ENCODE measurements at places on chromosomes 1 and 21.
A peak's percentile ranks its signal among the peaks of the same experiment; 100 is the strongest.

- peak; percentile 95 for DNase-seq
Measured at GRCh38 chr1:161307230-161307768, 2.5 kb downstream of the MPZ start.

DNA sequence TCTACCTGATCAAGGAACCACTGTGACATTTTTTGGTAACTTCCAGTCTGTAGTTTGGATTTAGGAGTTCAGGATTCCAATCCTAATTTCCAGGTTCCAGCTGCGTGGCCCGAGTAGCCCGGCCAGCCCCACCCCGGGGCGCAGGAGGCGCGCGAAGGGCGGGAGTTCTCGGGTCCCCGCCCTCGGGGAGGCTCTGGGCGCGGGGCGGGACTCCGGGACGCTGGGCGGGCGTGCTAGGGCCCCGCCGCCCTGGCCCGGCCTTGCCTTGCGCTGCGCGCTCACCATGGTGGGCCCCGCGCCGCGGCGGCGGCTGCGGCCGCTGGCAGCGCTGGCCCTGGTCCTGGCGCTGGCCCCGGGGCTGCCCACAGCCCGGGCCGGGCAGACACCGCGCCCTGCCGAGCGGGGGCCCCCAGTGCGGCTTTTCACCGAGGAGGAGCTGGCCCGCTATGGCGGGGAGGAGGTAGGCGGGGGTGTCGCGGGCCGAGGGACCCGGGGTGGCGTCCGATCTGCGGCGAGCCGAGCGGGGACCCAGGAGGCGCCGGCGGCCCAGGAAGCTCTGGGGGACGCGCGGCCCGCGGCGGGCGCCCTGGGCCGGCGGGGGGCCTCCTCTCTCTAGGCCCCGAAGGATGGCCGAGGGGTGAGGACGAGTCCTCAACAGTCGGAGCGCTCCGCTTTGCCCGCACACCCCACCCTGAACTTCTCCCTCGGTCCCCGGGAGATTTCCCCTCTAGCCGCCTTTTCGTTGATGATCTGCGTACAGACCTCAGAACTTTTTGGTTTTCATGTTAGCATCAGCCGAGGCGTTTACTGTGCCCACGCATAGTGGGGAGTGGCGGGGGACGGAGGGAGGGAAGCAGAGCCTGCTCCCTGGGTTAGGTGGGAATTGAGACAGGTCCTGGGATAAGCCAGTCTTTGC lies at the start of gene NENF:
NENF (plus strand) TSS at position 260 of the 916 bp plus-strand sequence; CDS start at position 284, 24 bp downstream.
- peak; percentile 76 for DNase-seq

DNA sequence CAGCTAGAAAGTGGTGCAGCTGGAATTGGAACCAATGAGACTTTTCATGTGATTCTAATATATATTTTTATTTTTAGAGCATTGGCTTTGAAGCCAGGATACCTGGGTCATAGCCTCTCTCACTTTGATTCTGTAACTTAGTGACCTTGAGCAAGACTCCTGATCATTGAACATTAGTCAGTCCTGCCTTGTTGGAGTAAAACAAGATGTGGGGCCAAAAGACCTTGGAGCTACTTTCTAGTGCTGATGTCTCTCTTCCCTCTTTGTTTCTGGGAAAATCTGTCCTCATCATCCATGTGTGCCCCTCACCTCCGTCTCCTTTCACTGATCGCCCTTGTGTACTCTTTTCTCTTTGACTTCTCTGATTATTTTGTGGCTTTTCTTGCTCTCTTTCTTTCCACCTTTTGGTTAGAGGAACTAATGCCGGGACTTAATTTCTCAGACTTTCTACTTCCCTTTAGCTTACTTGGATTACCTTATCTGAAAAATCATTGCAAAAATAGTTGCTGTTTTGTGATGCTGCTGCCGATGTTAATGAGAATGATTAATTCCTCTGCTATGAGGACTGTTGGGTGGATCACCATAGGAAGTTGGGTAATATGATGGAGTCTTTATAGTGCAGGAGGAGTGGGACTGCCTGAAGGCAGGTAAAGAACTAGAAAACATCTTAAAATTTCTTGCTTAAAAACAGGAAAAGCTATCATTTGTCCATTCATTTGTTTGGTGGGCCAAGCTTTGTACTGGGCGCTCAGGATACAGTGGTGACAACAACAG lies 72.0 kb downstream of the NOS1AP start:
- peak; percentile 39 for DNase-seq

GRCh38 chr1:117600966-117601365 lies 4.9 kb upstream of the TENT5C start:
- DNase-seq, result no peak

DNA sequence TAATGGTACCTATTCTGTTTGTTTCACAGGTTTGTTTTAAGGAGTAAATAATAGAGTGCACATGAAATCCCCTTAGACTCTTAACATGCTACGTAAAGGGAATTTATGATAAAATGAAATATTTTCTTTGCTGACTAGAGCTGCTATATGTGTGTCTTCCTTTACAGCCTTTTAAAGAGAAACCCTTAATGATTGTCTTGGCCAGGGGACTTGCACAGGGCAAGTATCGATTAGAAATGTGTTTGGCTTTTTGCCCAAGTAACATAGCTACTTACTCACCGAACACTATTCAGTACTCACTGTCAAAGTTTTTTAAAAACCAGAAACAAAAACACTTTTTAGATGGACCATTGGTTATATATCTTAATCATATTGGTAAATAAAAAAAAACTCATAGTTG lies 71.3 kb upstream of the KIAA1614 start:
- DNase-seq, result no peak

GRCh38 chr1:185337246-185337645 lies 20.2 kb upstream of the IVNS1ABP start:
- DNase-seq, result no peak

GRCh38 chr1:183051546-183051945 lies 28.3 kb downstream of the LAMC1 start:
- DNase-seq, result no peak

- DNase-seq, result no peak
Measured at GRCh38 chr21:44052830-44053226, 40.7 kb downstream of the TRAPPC10 start.

DNA sequence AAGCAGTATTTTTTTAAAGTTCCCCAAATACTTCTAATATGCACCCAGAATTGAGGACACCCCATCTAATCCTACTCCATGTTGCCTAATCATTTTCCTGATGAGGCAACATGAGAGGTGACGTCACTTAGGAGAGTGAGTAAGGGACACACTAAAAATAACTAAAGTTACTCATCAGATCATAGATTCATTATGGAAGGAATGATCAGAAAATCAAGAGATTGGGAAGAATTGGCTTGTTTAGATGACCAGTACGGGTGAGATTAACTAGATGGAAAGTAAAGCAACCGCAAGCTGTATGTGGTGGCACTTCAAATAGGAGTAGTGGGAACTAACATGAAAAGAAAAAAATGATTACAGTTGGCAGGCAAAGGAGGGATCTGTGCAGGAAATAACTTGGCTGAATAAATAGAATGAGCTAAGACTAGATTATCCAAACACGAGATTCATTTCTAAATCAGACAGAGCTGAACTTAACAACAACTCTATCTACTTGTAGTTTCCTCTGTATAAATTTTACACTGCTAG lies 61.4 kb upstream of the CXADR start:
- DNase-seq, result peak; percentile 38

GRCh38 chr21:38825921-38826320 lies 20.2 kb downstream of the ETS2 start:
- DNase-seq, result no peak

- no peak for DNase-seq
Measured at GRCh38 chr1:192852001-192852947, 43.4 kb downstream of the RGS2 start.

- DNase-seq, result peak; percentile 90
Measured at GRCh38 chr1:110645821-110646735, 28.7 kb downstream of the KCNA3 start.

DNA sequence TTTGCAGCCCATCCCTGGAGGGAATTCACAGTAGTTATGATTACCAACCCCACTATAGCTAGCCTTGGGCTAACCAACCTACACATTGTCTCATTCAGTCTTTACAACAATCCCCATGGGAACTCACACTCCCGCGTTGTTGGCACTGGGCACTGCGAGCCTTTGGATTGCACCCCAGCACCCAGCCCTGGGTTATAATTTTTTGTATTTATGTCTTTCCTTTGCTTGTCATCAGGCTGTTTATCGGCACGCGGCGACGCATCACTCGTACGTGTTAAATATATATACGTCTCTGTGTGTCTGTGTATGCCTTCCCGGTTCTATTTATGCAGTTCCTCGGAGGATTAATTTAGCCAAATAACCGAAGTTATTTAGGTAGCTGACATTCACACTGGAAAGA lies 47.2 kb upstream of the IGSF21 start:
- no peak for DNase-seq

GRCh38 chr1:155169541-155169940 lies 3.6 kb downstream of the KRTCAP2 start:
- DNase-seq, result no peak

DNA sequence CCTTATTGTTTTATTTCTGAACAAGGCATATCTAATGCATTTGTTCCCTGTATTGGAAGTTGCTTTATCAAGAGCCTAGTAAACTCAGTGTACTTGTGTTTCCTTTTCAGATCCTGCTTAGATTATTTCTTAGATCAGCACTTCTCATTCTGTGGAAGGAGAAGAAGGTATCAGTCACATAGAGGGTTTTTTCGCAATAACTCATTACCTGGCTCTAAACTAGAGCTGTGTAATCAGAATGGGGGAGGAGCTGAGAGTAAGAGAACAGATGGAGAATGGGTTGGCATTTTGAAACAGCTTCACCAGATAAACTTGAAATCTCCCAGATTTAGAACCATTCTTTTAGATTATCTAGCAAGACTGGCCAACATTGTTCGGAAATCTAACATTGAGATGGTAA lies 11.0 kb downstream of the AHCYL1 start:
- no peak for DNase-seq

DNA sequence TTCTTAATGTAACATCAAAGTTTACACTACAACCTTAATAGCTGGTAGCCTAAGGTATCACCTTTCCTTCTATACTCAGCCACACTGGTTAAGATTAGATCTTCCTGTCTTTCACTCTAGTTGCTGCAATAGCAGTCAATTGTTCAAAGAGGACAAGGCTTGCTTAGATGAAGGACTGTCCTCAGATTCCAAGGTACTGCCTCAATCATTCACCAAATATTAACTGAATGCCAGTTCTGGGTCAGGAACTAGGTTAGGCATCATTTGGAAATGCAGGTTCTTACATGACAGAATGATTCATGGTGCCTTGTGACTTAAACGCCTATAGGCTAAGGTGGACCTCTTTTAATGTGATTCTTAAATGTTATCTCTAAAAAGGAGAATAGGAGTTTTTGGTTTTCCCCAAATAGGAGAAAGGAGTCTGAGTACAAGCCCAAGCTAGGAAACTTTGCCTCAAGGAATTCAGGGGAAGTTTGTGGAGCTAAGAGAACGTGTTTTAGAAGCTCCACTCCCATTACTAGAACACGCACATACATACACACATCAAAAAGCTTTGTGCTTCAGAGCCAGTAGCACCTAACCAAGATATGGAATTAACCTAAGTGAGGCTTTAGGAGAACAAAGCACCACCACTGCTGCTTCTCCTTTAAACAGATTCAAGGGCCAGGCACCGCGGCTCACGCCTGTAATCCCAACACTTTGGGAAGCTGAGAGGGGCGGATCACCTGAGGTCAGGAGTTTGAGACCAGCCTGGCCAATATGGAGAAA lies 8.5 kb upstream of the WDR47 start:
- DNase-seq, result no peak

GRCh38 chr1:66852870-66853269 lies 51.8 kb upstream of the INSL5 start:
- no peak for DNase-seq

GRCh38 chr1:224506141-224506814 lies 71.7 kb upstream of the WDR26 start:
- no peak for DNase-seq

- peak; percentile 33 for DNase-seq
Measured at GRCh38 chr1:11838349-11839272, 9.0 kb downstream of the NPPA start.

DNA sequence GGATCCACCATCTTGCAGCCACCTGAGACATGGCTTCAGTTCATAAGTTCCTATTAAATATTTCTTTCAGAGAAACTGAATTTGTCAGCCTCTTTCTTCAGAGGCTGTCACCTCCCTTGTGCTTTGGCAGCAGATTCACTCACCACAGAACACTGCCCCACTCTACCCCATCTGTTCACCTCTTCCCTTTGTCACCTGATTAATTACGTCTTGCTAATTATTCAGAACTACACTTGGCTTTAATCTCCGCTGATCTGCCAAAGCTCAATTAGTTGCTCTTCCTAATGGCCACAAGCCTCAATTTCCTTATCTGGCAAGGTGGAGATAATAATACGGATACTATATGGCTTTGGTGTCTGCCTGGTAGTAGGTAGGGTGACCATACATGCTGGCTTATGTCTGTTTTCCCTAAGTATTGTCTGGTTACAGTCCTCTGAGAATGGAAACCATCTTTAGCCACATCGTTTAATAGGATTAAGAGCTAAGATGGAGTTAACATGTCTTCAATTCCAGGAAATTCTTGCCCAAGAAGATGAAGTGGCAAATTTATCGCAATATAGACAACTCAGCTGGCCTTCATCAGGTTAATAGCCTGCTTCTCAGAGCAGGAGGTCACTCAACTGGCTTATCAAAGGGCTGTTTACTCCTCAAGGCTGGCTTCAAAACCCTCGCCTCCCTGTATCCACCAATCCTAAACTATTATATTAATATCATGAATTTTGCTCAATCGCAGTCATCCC lies 58.2 kb upstream of the ADAR start:
- no peak for DNase-seq

DNA sequence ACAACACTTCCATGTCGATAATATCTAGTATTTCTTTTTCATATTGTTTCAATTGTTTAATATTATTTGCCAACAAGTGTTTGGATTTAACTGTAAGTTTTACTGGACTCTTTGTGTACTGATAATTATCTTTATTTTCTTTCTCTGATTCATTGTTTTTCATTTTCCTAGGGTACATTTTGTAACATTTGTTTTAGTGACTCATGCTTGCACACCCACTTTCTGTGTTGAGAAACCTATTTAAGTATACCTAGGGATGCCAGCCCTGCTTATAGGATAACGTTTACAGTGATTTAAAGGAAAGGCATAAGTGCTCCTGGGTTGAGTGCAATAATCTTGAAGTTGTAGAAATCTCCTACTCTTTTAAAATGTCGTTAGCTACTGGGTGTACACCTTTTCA lies 1386.0 kb upstream of the ADGRL4 start:
- DNase-seq, result peak; percentile 69

DNA sequence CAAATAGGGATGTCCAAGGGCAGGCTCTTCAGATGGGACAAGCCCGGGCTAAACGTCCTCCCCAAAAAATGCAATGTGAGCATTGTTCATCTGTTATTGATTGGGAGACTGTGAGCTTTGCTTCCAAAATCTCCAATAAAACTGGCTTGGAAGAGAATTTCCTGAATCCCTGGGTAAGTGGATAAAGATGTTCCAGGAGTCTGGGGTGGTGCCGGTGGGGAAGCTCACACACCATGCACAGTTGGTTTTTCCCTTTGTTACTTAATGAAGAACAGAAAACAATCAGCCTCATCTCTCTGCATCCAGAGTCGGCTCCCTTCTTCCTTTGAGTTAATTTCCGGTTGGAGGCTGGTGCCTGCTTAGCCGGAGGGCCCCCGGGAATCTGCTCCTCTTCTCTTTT lies 72.1 kb upstream of the ZBTB40 start:
- no peak for DNase-seq

All from LHCN-M2 (cell line).